ENCODE measurements at places on chromosomes 13 and 19.

- no peak overlapping the region for H3K4me3 ChIP-seq
- DNase-seq, result no peak
- peak overlapping the region; percentile 62 for H3K27ac ChIP-seq
- no peaks in the 10 kb centered on the region for H3K27me3 ChIP-seq
- peaks cover 100% of the 10 kb centered on the region for H3K36me3 ChIP-seq
These were observed 16.9 kb downstream of the IZUMO4 start for GRCh38 chr19:2113439-2114211.

DNA sequence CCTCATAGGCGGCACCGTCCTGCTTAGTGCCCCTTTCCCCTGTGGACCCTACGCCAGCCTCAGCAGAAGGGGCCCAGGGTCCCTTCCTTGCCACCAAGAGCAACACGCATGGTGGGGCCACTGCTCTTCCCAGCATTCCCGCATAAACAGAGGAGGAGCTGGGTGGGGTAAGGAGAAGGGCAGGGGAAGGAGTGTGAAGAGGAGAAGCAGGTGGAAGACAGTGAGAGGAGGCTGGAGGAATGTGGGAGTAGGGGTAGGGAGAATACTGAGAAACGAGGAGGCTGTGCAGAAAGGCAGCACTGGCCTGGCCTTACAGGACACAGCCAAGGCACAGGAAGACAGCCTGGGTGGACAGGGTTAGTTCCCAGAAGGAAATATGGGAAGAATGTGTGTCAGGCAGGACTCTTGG lies 43.9 kb downstream of the ZNF331 start:
- DNase-seq, result no peak
- peaks cover 31% of the 10 kb centered on the region for H3K36me3 ChIP-seq
- H3K27me3 ChIP-seq, result no peaks in the 10 kb centered on the region
- no peaks in the 10 kb centered on the region for H3K4me1 ChIP-seq

- no peaks in the 10 kb centered on the region for H3K27me3 ChIP-seq
- peaks cover 6% of the 10 kb centered on the region for H3K4me1 ChIP-seq
- no peak overlapping the region for H3K27ac ChIP-seq
- no peak for DNase-seq
These were observed 45.3 kb downstream of the CERS4 start for GRCh38 chr19:8254286-8255001.

- no peaks in the 10 kb centered on the region for H3K36me3 ChIP-seq
- H3K27me3 ChIP-seq, result peaks cover 31% of the 10 kb centered on the region
- DNase-seq, result no peak
- no peak overlapping the region for H3K27ac ChIP-seq
These were observed 2.6 kb upstream of the GSX1 start for GRCh38 chr13:27789495-27790303.

DNA sequence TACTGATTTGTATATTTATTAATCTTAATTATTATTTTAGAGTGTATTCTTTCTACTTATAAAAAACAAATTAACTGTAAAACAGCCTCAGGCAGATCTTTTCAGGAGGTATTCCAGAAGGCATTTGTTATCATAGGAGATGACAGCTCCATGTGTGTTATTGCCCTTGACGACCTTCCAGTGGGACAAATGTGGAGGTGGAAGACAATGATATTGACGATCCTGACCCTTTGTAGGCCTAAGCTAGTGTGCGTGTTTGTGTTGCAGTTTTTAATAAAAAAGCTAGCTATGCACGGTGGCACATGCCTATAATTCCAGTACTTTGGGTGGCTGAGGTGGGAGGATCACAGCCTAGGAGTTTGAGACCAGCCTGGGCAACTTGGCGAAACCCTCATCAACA lies 46.7 kb downstream of the NDFIP2 start:
- H3K4me1 ChIP-seq, result no peaks in the 10 kb centered on the region
- peaks cover 24% of the 10 kb centered on the region for H3K36me3 ChIP-seq
- no peak for DNase-seq
- no peak overlapping the region for H3K4me3 ChIP-seq

GRCh38 chr13:23751195-23751594 lies 138.0 kb downstream of the MIPEP start:
- no peaks in the 10 kb centered on the region for H3K4me1 ChIP-seq
- H3K27me3 ChIP-seq, result no peaks in the 10 kb centered on the region
- peaks cover 7% of the 10 kb centered on the region for H3K36me3 ChIP-seq
- H3K4me3 ChIP-seq, result no peak overlapping the region

DNA sequence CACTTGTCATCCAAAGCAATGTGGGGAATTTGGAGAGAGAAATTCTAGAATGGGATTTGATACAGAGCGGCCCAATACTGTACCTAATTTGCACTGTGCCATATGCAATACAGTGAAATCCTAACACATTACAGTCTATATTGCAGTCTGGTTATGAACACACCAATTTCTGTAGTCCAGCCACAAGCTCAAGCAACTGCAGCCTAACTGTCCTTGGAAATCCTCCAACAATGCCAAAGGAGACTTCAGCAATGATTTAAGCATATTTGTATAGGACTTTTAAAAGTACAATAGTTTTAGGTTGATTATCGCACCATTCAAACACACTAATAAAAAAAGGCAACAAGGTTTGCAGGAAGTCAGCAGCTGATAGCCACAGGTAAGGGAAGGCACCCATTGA lies 17.3 kb downstream of the DIAPH3 start:
- H3K27ac ChIP-seq, result no peak overlapping the region
- H3K4me1 ChIP-seq, result no peaks in the 10 kb centered on the region
- DNase-seq, result no peak

DNA sequence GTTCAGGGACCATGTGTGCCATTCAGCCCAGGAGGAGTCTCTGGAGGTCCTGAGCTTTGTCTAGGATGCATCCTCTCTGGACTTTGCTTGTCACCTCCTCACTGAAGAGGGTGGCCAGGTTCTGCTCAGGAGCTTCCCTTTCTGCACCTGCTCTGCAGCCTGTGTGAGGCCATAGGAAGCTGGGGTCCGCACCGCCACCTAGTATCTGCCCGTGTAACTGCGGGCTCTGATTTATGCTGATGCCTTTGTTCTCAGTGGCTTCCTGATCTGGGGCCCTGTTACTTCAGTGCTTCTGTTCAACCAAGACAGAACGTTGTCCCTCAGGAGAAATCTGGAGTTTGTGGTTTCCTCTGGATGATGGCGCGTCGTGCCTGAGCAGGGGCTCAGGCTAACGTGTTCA lies 15.5 kb downstream of the ZNF610 start:
- H3K27ac ChIP-seq, result no peak overlapping the region
- H3K4me3 ChIP-seq, result no peak overlapping the region
- DNase-seq, result no peak
- H3K4me1 ChIP-seq, result no peaks in the 10 kb centered on the region
- H3K36me3 ChIP-seq, result peaks cover 36% of the 10 kb centered on the region

DNA sequence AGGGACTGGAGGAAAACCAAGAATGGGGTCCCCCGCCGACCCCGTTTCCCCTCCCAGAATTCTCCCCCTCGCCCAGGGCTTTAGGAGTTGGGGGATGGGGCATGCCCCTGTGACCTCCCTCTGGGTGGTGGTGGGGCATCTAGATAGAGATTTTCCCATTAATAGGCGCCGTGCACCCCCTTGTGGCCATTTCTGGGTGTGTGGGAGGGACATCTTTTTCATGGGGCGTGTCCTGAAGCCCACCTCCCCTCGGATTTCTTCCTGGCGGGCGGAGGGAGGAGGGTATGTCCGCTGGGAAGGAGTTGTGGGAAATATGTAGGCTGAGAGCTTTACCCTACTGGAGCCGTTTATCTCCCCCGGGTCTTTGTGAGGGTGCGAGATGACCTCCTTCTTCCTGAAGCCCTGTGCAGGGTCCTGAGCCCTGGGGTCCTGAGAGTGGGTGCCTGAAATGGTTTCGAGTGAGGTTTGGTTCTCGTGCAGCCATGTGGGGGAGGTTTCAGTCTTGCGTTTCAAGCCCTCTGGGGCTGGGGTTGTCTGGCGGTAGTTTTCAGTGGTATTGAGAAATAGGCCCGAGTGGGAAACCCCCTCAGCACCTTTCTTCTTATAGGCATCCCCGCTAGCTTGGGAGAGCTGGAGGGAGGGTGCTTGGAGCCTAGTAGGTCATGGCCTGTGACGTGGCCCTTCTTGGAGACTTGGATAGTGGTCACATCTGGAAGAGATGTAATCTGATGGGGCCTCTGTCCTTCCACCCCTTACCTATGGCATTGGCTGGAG lies 1.0 kb downstream of the PRMT1 start:
- H3K4me1 ChIP-seq, result peaks cover 23% of the 10 kb centered on the region
- H3K27me3 ChIP-seq, result no peaks in the 10 kb centered on the region
- peak overlapping the region; percentile 94 for H3K27ac ChIP-seq

GRCh38 chr13:45200701-45201232 lies at the start of gene KCTD4:
Gene KCTD4 (minus strand): TSS chr13:45201045. CDS start chr13:45194567, 6,478 bp downstream.
- no peaks in the 10 kb centered on the region for H3K27me3 ChIP-seq
- H3K4me3 ChIP-seq, result no peak within 1 kb of the TSS
- no peak within 1 kb of the TSS for H3K27ac ChIP-seq
- H3K36me3 ChIP-seq, result no peaks in the 10 kb centered on the region
- H3K4me1 ChIP-seq, result peaks cover 9% of the 10 kb centered on the region
- DNase-seq, result no peak

- no peaks in the 10 kb centered on the region for H3K36me3 ChIP-seq
- DNase-seq, result no peak
- H3K27me3 ChIP-seq, result no peaks in the 10 kb centered on the region
- H3K27ac ChIP-seq, result no peak overlapping the region
- H3K4me1 ChIP-seq, result no peaks in the 10 kb centered on the region
- no peak overlapping the region for H3K4me3 ChIP-seq
These were observed 5.6 kb upstream of the TMEM147 start for GRCh38 chr19:35539850-35540249.

- peak overlapping the region; percentile 66 for H3K4me3 ChIP-seq
- peak overlapping the region; percentile 72 for H3K27ac ChIP-seq
- H3K36me3 ChIP-seq, result no peaks in the 10 kb centered on the region
- no peaks in the 10 kb centered on the region for H3K27me3 ChIP-seq
- peaks cover 4% of the 10 kb centered on the region for H3K4me1 ChIP-seq
These were observed 953 bp downstream of the DZIP1 start for GRCh38 chr13:95643571-95643935.

GRCh38 chr13:48536621-48537250 lies 3.9 kb upstream of the RCBTB2 start:
- no peaks in the 10 kb centered on the region for H3K27me3 ChIP-seq
- no peak overlapping the region for H3K27ac ChIP-seq
- no peak for DNase-seq

- no peaks in the 10 kb centered on the region for H3K27me3 ChIP-seq
- no peak overlapping the region for H3K4me3 ChIP-seq
- H3K36me3 ChIP-seq, result no peaks in the 10 kb centered on the region
- no peak overlapping the region for H3K27ac ChIP-seq
- DNase-seq, result no peak
These were observed 10.6 kb upstream of the TLE2 start for GRCh38 chr19:3039641-3040077.

- no peaks in the 10 kb centered on the region for H3K36me3 ChIP-seq
- no peaks in the 10 kb centered on the region for H3K27me3 ChIP-seq
- no peak for DNase-seq
- no peaks in the 10 kb centered on the region for H3K4me1 ChIP-seq
These were observed 9.8 kb upstream of the ZNF544 start for GRCh38 chr19:58218899-58219298.

DNA sequence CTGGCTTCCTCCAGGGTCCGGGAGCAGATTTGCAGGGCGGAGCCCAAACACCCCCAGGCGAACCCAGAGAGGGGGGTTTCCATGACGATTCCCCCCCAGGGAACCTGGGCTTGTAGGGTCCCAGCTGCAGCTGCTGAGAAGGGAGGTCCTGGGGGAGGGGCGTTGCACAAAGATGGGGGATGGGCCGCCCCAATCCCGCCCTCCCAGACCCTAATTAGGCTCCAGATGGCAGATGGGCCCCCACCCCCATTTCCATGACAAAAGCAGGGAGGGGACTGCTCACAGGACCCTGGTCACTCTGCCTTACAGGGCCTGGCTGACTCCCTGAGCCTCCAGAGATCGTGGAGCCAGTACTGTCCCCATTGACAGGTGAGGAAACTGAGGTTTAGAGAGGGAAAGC lies 15.2 kb downstream of the ELAVL3 start:
- H3K4me3 ChIP-seq, result no peak overlapping the region
- no peaks in the 10 kb centered on the region for H3K36me3 ChIP-seq
- no peak overlapping the region for H3K27ac ChIP-seq

DNA sequence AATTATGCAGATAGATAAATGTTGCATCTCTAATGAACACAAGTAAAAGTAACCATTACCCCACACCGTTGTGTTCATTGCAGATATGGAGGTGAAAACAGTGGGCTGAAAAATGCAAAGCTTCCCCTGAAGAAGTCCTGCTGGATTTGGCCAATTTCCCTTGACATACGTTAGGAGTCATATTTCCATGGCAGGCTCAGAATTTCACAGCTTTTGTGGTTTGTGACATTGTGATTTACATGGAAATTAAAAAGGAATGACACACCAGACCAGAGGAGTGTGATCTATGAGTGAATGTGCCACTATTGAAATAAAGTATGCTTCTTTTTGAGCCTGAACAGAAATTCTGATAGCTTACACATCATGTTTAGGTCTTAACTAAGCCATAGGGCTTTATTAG lies 221.1 kb upstream of the TMTC4 start:
- no peak overlapping the region for H3K4me3 ChIP-seq
- H3K36me3 ChIP-seq, result no peaks in the 10 kb centered on the region
- H3K27ac ChIP-seq, result no peak overlapping the region
- no peak for DNase-seq
- no peaks in the 10 kb centered on the region for H3K4me1 ChIP-seq

DNA sequence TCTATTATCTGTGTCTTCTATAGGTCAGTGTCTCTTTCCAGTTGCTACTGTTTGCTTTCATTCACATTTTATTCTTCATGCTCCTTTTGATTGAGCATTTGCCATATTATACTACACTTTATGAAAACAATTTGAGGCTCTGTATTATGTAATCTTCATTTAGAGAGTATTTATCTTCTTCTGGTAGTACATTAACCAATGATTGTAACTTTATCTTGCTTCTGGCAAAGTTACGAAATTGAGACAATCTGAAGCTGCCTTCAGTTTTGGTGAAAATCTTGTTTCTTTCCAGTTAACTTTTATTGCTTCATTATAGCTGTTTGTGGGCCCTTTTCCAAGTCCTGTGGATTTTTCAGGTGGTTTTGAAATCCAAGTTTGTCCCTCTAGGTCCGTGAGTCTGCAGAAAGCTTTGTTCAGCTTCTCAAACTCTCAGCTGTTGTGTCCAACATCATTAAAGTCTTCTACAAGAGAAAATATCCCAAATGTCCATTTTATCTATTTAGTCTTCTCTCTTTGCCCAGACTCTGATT lies 1255.4 kb upstream of the SPRY2 start:
- DNase-seq, result no peak
- no peaks in the 10 kb centered on the region for H3K4me1 ChIP-seq
- H3K27ac ChIP-seq, result no peak overlapping the region
- H3K4me3 ChIP-seq, result no peak overlapping the region

DNA sequence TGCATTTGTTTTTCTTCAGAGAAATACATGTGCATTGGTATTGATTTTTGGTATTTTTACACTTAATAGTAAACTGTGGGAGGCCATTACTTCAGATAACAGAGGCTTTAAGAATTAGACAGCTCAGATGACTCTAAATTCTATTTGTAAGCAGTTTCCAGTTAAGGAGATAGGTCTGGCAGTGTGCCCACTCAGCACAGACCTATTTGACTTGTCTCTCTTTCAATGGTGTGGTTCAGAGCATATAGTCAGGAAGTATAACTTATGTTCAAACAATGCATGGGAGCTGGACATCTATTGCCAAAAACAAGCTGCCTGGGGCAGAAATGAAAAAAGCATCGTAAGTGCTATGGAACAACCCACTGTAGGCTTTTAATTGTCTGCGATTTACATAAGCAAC lies 370.7 kb downstream of the HS6ST3 start:
- H3K4me1 ChIP-seq, result no peaks in the 10 kb centered on the region
- no peak overlapping the region for H3K27ac ChIP-seq
- H3K36me3 ChIP-seq, result no peaks in the 10 kb centered on the region
- DNase-seq, result no peak
- no peak overlapping the region for H3K4me3 ChIP-seq
- H3K27me3 ChIP-seq, result no peaks in the 10 kb centered on the region
